ENCODE measurements at places on chromosomes 5 and 9. TPM values are rescaled to one million over a fixed set of nuclear protein-coding genes. Genes with fewer than 3 reads are reported as not detected.

DNA sequence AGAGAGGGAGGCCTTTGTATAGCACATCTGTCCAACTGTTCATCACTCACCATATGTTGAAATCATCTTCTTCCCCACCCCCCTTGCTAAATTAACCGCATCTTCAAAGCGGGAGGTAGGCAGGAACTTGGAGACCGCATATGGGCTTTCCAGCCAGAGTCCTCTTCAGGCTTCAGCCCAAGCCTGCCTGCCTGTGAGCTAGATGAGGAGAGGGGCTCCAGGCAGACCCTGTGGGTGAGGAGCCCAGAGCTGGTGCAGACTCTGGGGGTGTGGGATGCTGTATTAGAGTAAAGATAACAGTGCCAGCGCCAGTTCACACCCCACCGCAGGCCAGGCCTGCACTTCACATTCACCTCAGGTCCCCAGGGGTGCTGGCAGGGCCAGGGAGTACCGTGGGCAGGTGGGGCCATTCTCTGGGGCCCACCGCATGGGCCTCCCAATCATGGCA is 16.2 kb downstream of the PRRC2B start:
- no peak for DNase-seq

- DNase-seq = no peak
Measured at GRCh38 chr5:23428705-23429104, 78.7 kb upstream of the PRDM9 start.

- DNase-seq = no peak
Measured at GRCh38 chr9:78573205-78573604, 276.3 kb downstream of the PSAT1 start.

GRCh38 chr9:130201974-130202373 is 29.8 kb downstream of the NCS1 start:
- no peak for DNase-seq

GRCh38 chr9:127167560-127168326 is 45.3 kb upstream of the ANGPTL2 start:
- peak; percentile 80 for DNase-seq

BSPRY gene
- total RNA-seq = 3.9 TPM

DNA sequence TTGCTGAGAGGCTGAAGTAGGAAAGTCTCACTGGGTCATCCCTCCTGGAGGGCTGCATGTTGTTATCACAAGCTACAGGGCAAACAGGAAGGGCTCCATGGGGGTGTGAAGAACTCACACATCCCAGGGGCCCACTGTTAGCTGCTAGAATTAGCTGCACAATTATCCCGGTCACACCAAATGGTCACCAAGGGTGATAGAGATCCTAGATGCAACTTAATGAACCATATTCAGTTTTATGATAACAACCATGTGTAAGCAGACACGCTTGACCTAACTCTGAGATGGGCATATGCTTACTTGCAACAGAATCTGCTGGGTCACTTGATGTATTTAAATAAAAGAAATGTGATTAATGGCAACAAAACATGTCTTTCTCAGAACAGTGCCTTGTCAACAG is 143.5 kb upstream of the C6 start:
- no peak for DNase-seq

GRCh38 chr9:2758898-2759510 is 41.7 kb downstream of the KCNV2 start:
- DNase-seq = no peak

DNA sequence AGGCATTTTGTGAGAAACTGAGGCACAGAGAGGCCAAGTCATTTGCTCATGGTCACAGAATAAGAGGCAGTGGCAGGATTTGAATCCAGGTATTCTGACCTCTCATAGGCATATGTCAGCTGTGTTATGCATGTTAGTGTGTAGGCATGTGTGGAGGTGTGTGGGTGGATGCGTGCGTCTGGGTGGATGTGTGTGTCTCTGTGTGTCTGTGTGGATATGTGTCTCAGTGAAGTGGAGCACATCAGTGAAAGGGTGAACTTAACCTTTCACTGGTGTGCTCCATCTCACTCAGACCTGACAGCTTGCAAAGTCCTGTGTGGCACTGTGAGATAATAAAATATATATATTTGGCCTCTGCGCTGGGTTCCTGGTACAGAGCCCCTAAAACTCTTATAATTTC is 32.0 kb upstream of the SMU1 start:
- peak; percentile 64 for DNase-seq

- DNase-seq = no peak
Measured at GRCh38 chr5:103255691-103256090, 2.9 kb upstream of the MACIR start.

GRCh38 chr5:60674251-60675069 is 25.5 kb downstream of the DEPDC1B start:
- DNase-seq = no peak

- no peak for DNase-seq
Measured at GRCh38 chr5:65263321-65263720, 218.4 kb downstream of the ADAMTS6 start.

PLAC8L1 gene
- total RNA-seq = not detected

- DNase-seq = no peak
Measured at GRCh38 chr9:93468763-93469456, 15.5 kb upstream of the FAM120AOS start.

MZB1 gene
- total RNA-seq = not detected

IFNA16 gene
- total RNA-seq = not detected

SPATA6L gene
- 3.9 TPM for total RNA-seq

CCNJL gene
- 5.6 TPM for total RNA-seq

DNA sequence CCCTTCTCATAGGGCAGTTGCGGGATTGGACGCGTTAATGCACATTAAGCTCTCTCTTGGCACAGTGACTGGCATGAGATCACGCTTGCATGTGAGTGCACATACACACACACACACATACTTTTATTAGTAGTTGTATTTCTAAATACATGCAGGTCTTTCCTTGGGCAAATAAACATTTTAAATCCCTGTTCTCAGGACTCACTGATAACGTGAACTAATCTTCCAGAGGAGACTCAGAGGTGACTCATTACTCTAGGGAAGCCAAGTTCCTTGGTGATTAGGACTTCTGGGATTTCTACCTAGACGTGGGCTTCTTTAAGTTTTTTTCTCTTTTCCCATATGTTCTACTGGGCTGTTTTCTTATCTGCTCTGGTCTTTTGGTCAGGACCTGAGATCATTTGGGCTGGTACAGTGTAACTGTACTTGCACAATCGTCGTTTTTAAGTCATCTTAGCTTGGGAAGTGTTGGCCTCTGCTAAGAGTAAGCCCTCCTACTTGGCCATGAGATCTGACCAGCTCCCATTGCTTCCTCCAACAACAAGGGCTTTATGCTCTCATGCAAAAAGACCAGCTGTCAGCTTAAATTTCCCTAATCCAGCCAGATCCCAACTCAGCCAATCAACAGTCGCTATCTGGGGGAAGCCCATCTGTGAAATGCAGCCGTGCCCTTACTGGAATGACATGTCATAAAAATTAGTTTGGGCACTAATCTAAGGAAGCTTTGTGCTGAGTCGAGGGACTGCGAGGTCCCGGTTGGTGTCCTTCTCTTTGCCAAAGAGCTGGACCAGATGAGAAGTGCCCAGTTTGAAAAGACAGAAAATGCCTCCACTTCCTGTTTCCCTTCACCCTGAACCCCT is 176.4 kb upstream of the ANKRD55 start:
- DNase-seq = no peak

CDX1 gene
- not detected for total RNA-seq

DNA sequence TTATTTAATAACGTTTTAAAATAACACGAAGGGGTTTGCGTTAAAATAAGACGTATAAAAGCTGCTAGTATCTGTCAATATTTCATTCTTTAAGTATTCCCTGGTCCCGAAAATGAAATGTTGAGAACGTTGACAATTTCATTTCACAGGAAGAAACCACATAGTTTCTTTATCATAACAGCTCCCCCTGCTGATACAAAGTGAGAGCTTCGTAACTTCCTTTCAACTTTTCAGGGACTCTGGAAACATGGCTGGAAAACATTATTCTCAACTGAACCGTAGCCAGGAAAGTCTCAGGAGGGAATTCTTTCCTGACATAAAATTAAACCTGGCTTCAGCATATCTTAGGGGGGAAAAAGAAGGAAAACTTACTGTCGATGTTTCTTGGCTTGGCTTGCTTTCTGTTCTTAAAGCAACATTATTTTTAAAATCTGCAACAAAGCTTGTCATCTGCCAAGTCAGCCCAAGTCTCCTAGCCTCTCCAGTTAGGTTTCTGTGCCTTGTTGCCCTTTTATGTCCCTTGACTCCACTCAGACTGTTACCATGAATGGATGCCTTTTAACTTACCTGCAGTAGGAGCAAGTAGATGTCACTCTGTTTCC is 122.9 kb upstream of the DAB2 start:
- DNase-seq = no peak

ASPN gene
- total RNA-seq = 2.9 TPM

DNA sequence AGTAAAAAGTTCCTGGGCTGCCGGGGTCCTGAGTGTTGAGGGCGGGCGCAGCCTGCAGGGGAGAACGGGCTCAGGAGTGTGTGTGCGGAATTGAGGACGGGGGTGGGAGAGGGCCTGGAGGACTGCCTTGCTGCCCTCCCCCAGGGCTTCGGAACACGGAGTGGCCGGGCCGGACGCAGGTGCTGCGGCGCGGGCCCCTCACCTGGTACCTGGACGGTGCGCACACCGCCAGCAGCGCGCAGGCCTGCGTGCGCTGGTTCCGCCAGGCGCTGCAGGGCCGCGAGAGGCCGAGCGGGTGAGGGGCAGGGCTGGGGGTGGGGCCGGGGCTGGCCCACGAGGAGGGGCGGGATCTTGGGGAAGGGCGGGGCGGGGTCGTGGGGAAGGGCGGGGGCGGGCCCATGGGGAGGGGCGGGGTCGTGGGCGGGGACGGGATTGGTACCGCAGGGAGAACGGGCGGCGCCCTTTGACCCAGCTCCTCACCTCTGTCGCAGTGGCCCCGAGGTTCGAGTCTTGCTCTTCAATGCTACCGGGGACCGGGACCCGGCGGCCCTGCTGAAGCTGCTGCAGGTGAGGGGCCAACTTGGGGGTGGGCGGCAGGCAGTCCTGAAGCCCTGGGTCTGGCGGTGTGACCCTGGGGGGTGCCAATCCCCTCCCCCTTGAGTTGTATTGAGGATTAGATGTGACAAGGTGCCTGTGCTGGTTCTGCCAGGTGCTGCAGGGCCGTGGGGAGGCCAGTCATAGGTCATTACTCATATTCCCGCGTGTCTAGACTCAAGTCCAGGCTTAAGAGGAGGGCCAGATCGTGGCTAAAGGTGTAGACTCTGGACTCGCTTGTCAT is 7.1 kb downstream of the FPGS start:
- peak; percentile 85 for DNase-seq

- DNase-seq = no peak
Measured at GRCh38 chr5:56340196-56340980, 107.3 kb upstream of the ANKRD55 start.

GRCh38 chr5:157912621-157913325 is 53.8 kb upstream of the CLINT1 start:
- DNase-seq = no peak

- DNase-seq = no peak
Measured at GRCh38 chr5:144333336-144333920, 162.8 kb downstream of the KCTD16 start.

- no peak for DNase-seq
Measured at GRCh38 chr5:172641359-172642050, 442 bp downstream of the NEURL1B start.

UQCRQ gene
- 189 TPM for total RNA-seq

DNA sequence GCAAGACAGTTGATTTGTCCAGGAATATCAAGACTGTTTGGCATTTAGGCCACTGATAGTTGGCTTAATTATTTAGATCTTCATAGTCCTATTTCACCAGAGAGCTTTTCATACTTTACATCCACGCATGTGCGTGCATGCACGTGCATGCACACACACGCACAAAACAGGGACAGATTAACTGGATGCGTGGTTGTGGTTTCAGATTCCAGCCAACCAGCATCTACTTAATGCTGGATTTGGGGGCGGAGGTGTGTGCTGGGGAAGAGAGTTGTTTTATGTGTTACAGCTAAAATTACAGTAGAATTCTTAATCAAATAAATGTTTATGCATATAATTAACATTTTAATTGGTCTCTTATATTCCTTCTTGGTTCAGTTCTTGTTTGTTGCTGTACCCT is 7.3 kb downstream of the RNF14 start:
- no peak for DNase-seq

NUTM2G gene
- total RNA-seq = not detected

DNA sequence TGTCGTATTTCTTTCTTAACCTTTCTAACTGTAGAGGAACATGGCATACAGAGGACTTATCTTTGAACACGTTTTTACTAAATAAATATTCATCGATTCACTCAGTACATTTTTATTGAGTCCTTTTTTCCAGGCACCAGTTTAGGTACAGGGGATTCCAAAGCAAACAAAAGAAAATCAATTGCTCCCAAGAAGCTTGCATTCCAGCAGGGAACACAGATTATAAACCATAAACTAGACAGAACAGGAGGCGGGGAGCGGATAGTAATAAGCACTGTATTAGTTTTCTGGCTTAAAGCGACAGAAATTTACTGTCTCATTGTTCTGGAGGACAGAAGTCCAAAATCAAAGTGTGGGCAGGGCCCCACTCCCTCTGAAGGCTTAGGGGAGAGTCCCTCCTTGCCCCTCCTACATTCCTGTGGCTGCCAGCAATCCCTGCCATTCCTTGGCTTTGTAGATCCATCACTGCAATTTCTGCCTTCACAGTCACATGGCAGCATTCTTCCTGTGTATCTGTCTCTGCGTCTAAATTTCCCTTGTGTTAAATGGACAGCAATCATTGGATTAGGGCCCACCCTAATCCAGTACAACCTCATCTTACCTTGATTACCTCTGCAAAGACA is 115.5 kb downstream of the COL23A1 start:
- no peak for DNase-seq

PTBP3 gene
- total RNA-seq = 58.9 TPM

DNA sequence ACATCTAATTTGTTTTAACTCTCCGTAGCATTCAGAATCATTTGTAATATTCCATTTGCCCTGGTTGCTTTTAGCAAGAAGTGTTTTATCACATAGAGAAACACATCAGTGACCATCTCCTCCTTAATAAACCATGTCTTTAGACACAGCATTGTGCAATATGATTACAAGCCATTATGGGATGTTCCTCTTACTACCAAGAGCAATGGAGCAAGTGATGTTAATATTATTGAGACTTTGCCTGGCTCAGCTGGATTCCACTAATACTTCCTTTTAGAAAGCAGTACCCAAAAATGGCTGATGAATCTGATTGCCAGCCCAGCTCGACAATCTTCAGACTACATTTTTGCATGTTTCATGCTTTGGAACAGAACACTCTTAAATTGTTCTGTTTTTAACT is 364.2 kb downstream of the OSTF1 start:
- no peak for DNase-seq

DNA sequence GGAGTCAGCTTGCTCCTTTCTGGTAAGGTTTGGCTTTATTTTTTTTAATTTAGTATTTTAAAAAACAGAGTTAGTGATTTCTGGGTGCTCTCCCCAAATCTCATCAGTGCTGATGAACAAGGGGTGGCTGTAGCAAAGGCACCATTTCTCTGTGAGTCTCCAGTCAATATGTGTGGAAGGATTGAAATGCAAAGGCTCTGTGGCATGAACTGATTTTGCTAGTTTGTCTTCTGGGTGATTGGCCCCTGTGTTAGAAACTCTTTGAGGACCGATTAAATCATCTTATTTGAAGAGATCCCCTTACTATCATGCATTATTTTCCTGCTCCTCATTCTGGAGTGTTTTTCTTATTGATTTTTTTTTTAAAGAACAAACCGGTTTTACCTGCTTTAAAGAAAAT is 596 bp downstream of the TEK start:
- no peak for DNase-seq
